ENCODE measurements at places on chromosomes 5 and 9. TPM values are rescaled to one million over a fixed set of nuclear protein-coding genes. Genes with fewer than 3 reads are reported as not detected.

DNA sequence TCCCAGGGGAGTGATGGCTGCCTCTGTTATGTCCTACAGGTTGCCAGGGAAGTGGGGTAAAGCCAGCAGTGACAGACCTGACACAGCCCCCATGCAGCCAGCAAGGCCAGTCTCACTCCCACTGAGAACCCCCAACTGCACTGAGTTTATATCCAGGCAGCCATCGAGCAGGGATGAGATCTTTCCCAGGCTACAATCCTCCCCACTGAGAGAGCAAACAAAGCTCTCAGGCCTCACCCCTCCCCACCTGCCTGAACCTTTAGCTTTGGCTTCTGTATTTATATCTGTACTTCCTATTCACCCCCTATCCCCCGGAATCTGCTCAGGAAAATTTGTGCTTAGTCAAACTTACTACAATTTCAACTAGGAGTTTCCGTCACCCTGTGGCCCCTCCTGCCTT, 284.1 kb downstream of the FAM170A start:
- DNase-seq = no peak
- H3K27me3 ChIP-seq = no peaks in the 10 kb centered on the region
- H3K4me1 ChIP-seq = no peaks in the 10 kb centered on the region
- no peak overlapping the region for H3K4me3 ChIP-seq

- H3K4me1 ChIP-seq = peaks cover 8% of the 10 kb centered on the region
- no peak overlapping the region for H3K4me3 ChIP-seq
- no peak overlapping the region for H3K27ac ChIP-seq
- no peaks in the 10 kb centered on the region for H3K27me3 ChIP-seq
- peaks cover 43% of the 10 kb centered on the region for H3K36me3 ChIP-seq
These were observed 29.2 kb downstream of the STOM start for GRCh38 chr9:121340676-121341392.

DNA sequence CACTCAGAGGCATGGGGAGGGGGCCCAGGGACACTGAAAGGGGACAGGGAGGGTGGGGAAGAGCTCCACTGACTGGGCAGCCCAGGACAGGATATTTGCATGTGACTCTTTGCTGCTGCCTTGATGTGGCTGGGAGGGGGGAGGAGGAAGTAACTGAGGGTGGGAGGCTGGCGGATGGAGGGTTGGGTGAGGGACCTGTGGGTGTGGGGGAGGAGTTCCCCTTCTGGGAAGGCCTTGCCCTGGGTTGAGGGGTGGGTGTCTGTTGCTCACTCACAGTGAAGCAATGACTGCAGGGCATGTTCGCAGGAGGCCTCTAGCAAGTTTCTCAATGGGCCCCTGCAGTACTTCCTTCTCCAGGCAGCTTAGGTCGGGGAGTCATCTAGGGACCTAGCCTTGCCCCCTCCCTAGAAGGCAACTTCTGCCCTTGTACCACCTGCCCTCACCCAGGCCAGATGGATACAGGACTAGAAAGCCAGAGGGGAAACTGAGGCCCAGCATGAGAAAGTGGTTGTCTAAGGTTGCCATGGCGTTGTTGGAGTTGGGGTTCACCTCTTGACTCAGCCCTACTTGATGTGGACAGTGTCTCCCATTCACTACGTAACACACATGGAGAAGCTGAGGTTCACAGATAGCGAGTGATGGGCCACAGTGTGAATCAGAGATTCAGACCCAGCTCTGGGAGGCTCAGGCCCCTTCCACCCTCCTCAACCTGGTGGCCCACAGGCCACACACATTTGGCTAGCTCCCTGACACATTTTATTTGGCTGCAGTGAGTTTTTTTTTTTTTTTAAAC, 3.0 kb downstream of the GRK6 start:
- no peak for DNase-seq
- no peak overlapping the region for H3K4me3 ChIP-seq
- no peaks in the 10 kb centered on the region for H3K27me3 ChIP-seq
- H3K27ac ChIP-seq = no peak overlapping the region
- peaks cover 13% of the 10 kb centered on the region for H3K4me1 ChIP-seq

GRCh38 chr5:124725040-124725434, 21.4 kb downstream of the ZNF608 start:
- H3K27me3 ChIP-seq = no peaks in the 10 kb centered on the region
- no peak for DNase-seq
- no peak overlapping the region for H3K4me3 ChIP-seq
- H3K4me1 ChIP-seq = peaks cover 4% of the 10 kb centered on the region

- DNase-seq = no peak
- H3K27ac ChIP-seq = no peak overlapping the region
- H3K36me3 ChIP-seq = no peaks in the 10 kb centered on the region
- no peaks in the 10 kb centered on the region for H3K27me3 ChIP-seq
These were observed 11.8 kb upstream of the CXXC5 start for GRCh38 chr5:139636207-139636792.

- H3K36me3 ChIP-seq = peaks cover 31% of the 10 kb centered on the region
- peaks cover 47% of the 10 kb centered on the region for H3K4me1 ChIP-seq
- H3K27ac ChIP-seq = peak overlapping the region; percentile 74
These were observed 140.0 kb upstream of the OTULINL start for GRCh38 chr5:14441641-14442040.

GRCh38 chr9:134723037-134723436, 81.4 kb downstream of the COL5A1 start:
- H3K4me1 ChIP-seq = peaks cover 20% of the 10 kb centered on the region
- H3K36me3 ChIP-seq = peaks cover 69% of the 10 kb centered on the region
- H3K27me3 ChIP-seq = no peaks in the 10 kb centered on the region
- DNase-seq = no peak

- H3K4me1 ChIP-seq = no peaks in the 10 kb centered on the region
- H3K27me3 ChIP-seq = no peaks in the 10 kb centered on the region
- H3K4me3 ChIP-seq = no peak overlapping the region
- peaks cover 23% of the 10 kb centered on the region for H3K36me3 ChIP-seq
- no peak overlapping the region for H3K27ac ChIP-seq
These were observed 20.6 kb upstream of the C5orf24 start for GRCh38 chr5:134825212-134825611.

DNA sequence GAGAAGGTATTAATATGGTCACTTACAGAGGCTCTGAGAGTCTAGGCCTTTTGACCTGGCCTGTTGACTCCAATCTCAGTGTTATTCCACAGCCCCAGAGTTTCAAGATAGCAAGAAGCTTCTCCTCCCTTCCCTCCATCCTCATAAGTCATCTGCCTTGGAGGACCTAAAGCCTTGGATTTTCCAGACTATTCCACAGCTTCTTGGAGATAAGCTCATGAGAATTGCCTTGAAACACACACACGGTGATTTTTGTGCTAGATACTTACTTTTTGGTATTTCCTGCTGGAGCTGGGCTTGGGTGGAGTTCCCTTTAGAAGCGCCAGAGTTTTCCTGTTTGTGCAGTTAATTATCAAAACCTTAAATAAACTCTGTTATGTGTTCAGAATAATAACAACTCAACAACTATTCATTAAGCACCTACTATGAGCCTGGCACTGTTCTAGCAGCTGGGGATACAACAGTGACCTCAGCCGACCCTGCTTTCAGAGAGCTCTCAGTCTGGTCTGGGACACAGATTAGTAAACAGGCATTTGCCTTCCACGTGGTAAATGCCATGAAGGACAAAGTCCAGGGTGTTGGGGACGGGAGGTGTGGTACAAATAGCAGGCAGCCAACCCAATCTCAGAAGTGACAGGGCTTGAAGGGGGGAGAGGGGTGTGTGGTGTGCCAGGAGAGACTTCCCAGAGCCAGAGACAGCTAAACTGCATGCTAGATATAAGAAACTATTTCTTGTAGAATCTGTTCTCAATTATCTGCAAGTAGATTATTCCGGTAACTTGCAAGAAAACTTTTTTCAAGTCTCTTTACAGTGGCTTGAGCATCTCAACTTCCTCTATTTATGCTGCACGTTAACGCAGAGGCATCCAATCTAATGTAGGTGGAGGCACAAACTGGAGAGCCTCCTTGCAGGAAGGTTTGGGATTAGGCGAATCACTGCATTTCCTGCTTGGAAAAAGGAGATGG, 55.9 kb upstream of the KLF9 start:
- DNase-seq = no peak
- H3K36me3 ChIP-seq = no peaks in the 10 kb centered on the region
- H3K27ac ChIP-seq = no peak overlapping the region
- peaks cover 5% of the 10 kb centered on the region for H3K4me1 ChIP-seq

DNA sequence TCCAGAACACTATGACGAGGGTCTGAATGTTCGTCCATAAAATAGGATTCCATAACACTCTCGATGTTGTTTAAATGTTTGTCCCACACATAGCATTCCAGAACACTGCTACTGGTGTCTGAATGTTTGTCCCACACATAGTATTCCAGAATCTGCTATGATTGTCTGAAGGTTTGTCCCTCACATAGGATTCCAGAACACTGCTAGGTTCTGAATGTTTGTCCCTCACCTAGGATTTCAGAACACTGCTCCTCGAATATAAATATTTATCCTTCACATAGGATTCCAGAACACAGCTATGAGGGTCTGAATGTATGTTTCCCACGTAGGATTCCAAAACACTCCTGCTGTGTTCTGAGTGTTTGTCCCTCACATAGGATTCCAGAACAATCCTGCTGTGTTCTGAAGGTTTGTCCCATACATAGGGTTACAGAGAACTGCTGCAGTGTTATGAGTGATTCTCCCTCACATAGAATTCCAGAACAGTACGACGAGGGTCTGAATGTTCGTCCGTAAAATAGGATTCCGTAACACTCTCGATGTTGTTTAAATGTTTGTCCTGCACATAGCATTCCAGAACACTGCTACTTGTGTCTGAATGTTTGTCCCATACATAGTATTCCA, 215.3 kb downstream of the FOXD4L6 start:
- no peaks in the 10 kb centered on the region for H3K4me1 ChIP-seq
- H3K27me3 ChIP-seq = no peaks in the 10 kb centered on the region
- H3K4me3 ChIP-seq = no peak overlapping the region
- no peak for DNase-seq
- H3K36me3 ChIP-seq = no peaks in the 10 kb centered on the region
- H3K27ac ChIP-seq = no peak overlapping the region

The PPIP5K2 gene
- total RNA-seq = 96.4 TPM

The PALM2AKAP2 gene
- total RNA-seq = 20.6 TPM

The COL23A1 gene
- not detected for total RNA-seq

The CFAP90 gene
- total RNA-seq = not detected

The CTXN3 gene
- total RNA-seq = not detected

The SHC3 gene
- 13.9 TPM for total RNA-seq
